Activated CD8-positive, alpha-beta memory T cell treated with anti-CD3 and anti-CD28 coated beads for 1 hour (primary cell): ENCODE measurements at places on chromosomes 6 and 20.

- DNase-seq, result no peak
These were observed 27.5 kb upstream of the TBXT start for GRCh38 chr6:166194914-166195859.

- peak; percentile 93 for DNase-seq
These were observed 2.1 kb upstream of the DDX27 start for GRCh38 chr20:49216991-49217578.

GRCh38 chr20:41553142-41553879, 64.9 kb downstream of the CHD6 start:
- no peak for DNase-seq

GRCh38 chr6:90222008-90222407, 74.6 kb downstream of the BACH2 start:
- DNase-seq, result no peak

GRCh38 chr6:82408952-82409431, 45.4 kb downstream of the TPBG start:
- DNase-seq, result no peak
